Gastrocnemius medialis (tissue), 4 donors: ENCODE measurements at places on chromosomes 2 and 18.

GRCh38 chr2:113260991-113261390 is 17.7 kb downstream of the PAX8 start:
- DNase-seq, result no peak

GRCh38 chr2:170660409-170660808 is 54.7 kb upstream of the SP5 start:
- no peak for DNase-seq

- DNase-seq, result no peak
Observed at GRCh38 chr18:47870605-47871004, 59.9 kb downstream of the SMAD2 start.

GRCh38 chr18:5543773-5544389 is at the start of gene EPB41L3:
TSS of gene EPB41L3 (minus strand) at chr18:5543997. CDS start at chr18:5489183, 54,814 bp downstream.
- DNase-seq, result no peak

GRCh38 chr2:231554748-231555545 is 24.7 kb upstream of the NMUR1 start:
- DNase-seq, result peak; percentile 23

DNA sequence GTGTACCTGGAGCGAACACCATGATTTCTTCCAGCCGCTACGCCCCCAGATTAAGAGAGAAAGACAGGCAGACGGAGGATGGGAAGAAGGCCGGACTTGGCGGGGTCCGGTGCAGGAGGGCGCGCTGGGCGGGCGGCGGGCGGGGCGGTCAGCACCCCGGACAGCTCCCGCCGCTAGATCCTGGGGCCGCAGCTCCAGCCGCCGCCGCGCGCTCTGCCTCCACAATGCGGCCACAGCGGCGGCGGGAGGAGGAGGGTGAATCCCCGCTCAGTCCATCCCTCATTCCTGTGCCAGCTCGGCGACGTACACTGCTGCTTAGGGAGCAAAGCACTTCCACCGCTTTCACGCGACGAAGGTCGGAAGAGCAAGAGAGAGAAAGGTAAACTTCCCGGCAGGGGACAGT is at the start of gene AKAIN1:
Gene AKAIN1, minus strand, starts transcription at position 226 of the 403 bp plus-strand sequence. Its CDS starts 204 bp downstream, at position 22.
- no peak for DNase-seq

- no peak for DNase-seq
Observed at GRCh38 chr2:171266102-171266501, 105.4 kb upstream of the TLK1 start.

GRCh38 chr18:60676815-60677214 is 304.2 kb upstream of the MC4R start:
- no peak for DNase-seq

DNA sequence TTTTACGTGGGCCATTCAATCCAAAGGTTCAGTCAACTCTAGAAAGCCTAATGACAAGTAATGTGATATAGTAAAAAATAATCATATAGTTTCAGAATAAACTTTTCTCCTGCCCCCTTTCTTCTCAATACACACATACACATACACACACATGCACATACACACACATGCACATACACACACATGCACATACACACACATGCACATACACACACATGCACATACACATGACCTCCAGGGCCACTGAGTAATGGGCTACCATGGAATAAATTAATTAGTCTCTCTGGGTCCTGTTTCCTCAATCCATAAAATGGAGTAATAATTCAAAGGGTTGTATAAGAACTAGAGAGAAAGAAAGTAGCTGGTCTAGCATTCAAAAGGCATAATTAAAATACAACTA is 5.4 kb upstream of the TRIB2 start:
- DNase-seq, result no peak

GRCh38 chr2:236638707-236639106 is 69.1 kb downstream of the ACKR3 start:
- DNase-seq, result no peak

DNA sequence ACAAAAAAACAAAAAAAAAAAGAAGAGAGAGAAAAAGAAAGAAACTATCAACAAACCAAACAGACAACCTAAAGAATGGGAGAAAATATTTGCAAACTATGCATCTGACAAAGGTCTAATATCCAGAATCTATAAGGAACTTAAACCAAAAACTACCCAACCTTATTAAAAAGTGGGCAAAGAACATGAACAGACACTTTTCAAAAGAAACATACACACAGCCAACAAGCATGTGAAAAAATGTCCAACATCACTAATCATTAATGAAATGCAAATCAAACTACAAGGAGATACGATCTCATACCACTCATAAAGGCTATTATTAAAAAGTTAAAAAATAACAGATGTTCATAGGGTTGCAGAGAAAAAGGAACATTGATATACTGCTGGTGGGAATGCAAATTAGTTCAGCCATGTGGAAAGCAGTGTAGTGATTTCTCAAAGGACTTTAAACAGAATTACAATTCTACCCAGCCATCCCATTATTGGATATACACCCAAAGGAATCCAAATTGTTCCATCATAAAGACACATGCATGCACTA is 7.2 kb upstream of the POLE4 start:
- DNase-seq, result no peak

GRCh38 chr18:56937874-56938430 is 208.9 kb upstream of the BOD1L2 start:
- no peak for DNase-seq

DNA sequence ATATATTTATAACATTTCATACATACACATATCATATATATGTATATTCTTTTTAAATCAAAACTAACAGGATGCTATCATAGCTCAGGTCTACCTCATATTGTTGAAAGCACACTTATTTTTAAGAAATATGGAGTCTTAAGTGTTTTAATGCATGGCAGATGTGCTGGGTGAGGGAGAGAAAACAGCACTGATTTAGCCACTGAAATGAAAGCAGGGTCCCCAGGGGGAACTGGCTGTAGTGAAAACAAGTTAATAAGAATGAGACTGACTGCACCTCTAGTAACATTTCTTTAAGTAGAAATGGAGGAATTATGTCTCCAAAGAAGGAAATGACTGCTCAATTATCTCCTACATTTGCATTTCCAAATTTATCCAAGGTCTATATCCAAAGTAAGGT is 857.8 kb downstream of the DCDC2C start:
- no peak for DNase-seq

DNA sequence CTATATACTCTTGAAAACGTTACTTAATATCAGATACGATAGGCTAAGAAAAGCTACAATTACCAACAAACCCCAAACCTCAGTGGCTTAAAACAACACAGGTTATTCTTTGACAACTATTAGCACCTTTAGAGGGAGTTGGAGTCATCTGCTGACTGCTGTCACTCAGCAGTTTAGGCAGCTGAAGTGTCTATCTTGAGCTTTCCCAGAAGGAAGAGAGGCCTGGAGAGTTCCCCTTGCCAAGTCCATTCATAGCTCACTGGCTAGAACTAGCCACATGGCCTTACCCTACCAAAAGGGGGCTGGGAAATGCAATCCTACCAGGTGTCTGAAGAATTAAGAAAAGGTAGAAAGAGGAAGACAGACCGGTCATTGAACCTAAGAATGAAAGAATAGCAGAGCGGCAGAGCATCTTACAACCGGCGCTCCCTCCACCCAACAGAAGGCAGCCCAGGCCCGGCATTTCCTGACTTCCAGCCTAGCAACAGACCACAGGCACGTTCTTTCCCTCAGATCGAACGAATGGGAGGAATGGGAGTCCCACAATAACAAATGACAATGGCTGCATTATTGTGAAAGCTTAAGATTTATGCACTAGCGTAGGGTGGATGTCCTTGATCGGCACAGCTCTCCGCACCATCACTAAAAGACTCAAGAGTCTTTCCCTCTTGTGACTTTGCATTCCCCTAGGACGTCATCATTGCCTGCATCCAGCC is 211.2 kb upstream of the CTAGE1 start:
- DNase-seq, result no peak

DNA sequence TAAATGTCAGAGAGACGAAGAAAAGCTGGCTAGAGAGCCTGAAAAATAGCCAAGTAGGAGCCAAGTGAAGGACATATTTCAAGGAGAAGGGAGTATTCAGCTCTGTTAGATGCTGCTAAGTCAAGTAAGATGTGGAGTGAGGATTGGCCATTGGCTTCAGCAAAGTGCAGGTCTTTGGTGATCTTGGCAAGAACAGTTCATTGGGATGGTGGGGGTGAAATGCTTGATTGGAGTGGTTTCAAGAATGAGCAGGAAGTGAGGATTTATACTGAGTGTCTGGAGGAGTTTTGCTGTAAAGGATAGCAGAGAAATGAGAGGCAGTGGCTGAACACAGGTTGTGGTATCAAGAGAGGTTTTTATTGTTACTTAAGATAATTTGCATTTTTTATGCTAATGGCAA is 139.7 kb downstream of the PRPF40A start:
- no peak for DNase-seq

GRCh38 chr2:3661149-3661660 is 3.2 kb downstream of the ALLC start:
- DNase-seq, result no peak

- no peak for DNase-seq
Observed at GRCh38 chr2:62713837-62714236, 8.3 kb downstream of the EHBP1 start.

- no peak for DNase-seq
Observed at GRCh38 chr2:15307526-15307925, 253.6 kb downstream of the NBAS start.

DNA sequence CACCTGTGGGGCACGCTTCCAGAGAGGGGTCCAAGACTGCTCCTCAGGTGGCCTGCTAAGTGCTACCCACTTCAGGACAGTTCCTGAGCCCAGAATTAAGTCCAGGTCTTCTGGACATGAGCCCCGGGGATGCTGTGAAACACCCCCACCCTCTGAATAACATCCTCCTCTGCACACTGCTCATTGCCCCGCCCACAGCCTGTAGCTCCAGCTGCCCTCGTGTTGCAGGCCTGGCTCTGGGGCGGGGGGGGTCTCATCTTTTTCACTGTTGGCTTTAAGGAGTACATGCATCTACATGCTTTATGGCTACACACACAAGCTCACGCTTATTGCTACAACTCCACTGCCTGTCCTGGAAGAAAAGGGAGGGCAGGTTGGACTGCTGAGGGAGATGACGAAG is 92.8 kb downstream of the PTGR3 start:
- DNase-seq, result no peak

- DNase-seq, result no peak
Observed at GRCh38 chr2:67131257-67131609, 265.9 kb upstream of the ETAA1 start.

GRCh38 chr2:4408321-4408720 is 704.9 kb downstream of the DCDC2C start:
- no peak for DNase-seq

- no peak for DNase-seq
Observed at GRCh38 chr2:118148809-118149208, 60.5 kb downstream of the INSIG2 start.

DNA sequence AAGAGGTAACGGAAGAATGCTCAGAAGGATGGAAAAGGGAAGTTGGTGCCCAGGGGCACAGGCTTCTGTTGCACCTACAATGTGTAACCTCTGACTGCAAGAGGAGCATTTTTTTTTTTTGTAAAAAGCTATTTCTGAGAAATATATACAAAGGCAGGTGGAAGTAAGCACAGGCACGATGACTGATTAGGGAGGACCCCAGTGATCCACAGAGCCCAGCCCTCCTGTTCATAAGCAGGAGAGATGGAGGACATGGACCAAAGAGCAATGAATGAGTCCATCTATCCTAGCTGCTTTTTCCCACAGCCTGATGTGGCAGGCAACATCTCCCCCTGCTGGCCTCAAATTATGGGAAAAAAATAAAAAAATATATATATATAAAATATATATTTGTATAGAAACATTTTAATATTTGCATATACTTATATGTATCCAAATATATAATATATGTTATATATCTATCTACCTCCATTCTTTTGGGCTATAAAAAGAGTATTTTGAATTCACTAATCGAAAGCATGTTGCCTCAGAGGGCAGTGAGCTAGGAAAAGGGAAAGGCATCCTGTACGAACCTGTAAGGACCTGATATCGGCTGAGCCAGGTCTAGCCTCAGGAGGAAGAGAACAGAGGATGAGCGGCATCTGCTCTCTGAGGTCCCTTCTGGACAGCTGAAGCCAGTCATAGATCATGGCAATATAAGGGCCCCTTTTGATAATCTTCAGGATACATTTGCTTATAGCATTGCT is 166.0 kb upstream of the STK17B start:
- no peak for DNase-seq
